PC-3 (cell line): ENCODE measurements at places on chromosomes 4 and X. TPM values are rescaled to one million over a fixed set of nuclear protein-coding genes. Genes with fewer than 3 reads are reported as not detected.

DNA sequence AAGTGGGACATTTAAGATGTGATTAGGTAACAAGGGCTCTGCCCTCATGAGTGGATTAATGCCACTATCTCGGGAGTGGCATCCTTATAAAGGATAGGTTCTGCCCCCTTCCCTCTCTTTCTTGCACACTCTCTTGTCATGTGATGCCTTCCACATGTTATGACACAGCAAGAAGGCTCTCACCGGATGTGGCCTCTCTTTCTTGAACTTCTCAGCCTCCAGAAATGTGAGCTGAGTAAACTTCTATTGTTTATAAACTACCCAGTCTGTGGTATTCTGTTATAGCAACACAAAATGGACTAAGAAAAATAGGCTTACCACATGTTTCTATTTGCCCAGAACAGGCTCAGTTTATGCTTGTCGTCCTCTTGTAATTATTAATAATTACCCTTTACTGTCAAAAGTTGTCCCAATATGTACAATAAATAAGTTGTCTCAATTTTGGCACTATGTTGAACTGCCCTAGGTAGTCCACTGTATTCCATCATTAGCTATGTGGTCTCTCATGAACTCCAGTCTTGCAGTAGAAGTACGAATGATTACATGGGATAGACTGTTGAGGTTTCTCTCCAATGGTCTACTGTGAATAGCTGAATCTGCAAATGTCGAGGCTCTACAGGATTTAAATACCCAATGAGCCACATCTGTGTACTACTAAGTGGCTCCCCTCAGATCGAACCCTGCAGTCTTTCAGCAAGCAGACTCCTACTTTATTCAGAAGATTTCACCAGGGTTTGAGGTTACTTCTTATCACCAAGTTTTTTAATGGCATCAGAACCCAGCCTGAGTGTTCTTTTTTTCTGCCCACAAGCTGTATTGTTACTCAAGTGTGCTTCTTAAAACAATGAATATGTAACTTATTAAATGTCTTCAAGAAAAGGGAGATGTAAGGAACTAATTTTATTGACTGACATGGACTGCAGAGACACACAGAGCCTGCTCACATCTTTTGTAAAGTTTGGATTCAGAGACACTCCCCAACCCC is 102.0 kb upstream of the LEF1 start:
- DNase-seq, result peak; percentile 27

DNA sequence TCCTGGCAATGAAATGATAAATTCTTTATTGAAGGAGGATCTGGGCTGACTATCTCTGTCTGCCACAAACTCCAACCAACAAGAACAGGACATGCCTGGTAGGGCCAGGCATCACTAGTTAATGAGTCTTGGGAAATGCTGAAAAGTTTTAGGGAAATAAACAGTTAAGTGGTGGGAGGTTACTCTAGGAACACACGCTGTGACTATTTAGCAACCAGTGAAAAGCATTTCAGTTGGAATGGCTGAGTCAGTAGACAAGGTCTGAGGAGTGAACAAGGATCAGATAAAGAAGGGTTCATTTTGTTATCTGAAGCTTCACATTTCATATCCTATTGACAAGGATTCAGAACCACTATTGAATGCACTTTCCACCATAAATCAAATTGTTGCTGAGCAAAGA is 394.9 kb upstream of the BOD1L1 start:
- DNase-seq, result no peak

GRCh38 chr4:83782591-83782990 is 246.7 kb downstream of the GPAT3 start:
- no peak for DNase-seq

DNA sequence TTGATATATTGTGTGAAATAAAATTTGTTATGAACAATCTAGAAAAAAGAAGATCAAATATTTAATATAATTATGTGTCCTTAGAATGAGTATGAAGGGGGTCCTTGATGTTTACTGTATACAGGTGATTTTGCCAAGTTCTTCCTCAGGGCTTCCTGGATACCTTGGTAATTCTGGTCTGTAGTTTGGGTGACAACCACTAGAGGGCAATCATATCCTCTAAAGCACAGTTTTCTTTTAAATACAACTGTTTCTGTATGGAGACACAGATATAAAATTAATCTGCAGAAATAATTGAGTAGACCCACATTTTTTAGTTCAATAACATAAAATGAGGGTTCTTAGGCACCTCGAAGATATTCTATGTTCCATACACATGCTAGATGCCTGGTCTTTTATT is 157.7 kb downstream of the SPANXN1 start:
- DNase-seq, result peak; percentile 62

- peak; percentile 76 for DNase-seq
Measured at GRCh38 chr4:102789317-102789717, 28.5 kb upstream of the MANBA start.

DNA sequence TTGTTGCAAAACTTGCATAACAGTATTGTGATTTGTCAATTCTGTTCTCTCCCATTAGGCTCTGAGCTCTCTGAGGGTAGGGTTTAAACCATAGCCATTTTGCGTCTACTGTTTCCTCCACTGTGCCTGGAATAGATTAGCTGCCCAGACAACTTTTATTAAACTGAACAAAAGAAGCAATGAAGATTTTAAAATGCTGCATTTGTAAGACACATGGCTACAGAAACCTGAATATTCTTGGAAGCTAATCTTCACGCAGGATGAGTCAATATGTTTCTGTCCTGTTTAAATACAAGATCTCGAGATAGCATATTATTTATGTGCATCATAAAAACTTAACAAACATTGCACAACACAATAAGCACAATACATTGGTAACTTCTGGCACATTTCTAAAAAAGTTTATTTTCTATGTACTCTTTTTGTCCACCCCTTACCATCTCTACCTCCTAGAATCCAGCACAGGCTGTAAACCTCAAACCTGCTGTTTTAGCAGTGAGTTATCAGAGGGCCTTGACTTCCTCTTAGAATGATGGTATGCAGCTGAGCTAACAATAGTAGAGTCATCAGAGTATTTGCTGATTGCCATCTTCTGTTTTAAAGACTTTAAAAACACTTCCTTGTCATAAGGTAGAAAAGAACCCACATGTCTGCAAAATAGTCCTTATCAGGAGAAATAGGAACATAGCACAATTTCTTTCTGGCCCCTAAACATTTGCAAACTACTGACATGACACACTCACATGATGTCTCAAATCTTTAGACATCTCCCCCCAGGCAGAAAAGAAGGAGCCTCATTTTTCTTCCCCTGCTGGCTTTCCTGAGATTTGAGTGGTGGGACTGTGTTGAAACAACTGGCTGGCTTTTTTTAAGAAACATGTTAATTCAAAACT is 10.6 kb upstream of the CCNG2 start:
- DNase-seq, result peak; percentile 77

GRCh38 chr4:146763560-146763959 is 124.9 kb downstream of the POU4F2 start:
- DNase-seq, result no peak

- peak; percentile 20 for DNase-seq
Measured at GRCh38 chr4:156898373-156899117, 73.1 kb downstream of the PDGFC start.

GRCh38 chr4:146486565-146486964 is 35.2 kb downstream of the SLC10A7 start:
- DNase-seq, result no peak

GRCh38 chr4:7721984-7722551 is 217.6 kb downstream of the AFAP1 start:
- DNase-seq, result peak; percentile 48

- DNase-seq, result no peak
Measured at GRCh38 chr4:93373893-93374860, 454.4 kb upstream of the ATOH1 start.

DNA sequence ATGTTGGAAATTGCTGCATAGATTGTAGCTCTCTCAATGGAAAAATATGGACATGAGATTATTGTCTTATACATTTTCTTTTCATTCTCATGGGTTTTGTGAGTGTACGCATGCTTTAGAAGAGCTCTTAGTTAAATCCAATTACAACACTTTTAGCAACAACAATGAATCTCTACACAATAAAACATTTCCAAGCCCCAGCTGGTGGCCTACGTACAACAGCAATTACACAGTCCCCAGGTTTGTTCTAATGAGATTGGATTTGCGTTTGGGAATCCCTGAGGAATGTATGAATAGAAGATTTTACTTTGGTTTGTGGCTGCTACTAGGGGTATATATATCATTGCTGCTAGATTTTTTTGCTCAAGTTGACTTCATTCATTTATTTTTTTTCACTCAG is 98.6 kb downstream of the FHDC1 start:
- no peak for DNase-seq

DNA sequence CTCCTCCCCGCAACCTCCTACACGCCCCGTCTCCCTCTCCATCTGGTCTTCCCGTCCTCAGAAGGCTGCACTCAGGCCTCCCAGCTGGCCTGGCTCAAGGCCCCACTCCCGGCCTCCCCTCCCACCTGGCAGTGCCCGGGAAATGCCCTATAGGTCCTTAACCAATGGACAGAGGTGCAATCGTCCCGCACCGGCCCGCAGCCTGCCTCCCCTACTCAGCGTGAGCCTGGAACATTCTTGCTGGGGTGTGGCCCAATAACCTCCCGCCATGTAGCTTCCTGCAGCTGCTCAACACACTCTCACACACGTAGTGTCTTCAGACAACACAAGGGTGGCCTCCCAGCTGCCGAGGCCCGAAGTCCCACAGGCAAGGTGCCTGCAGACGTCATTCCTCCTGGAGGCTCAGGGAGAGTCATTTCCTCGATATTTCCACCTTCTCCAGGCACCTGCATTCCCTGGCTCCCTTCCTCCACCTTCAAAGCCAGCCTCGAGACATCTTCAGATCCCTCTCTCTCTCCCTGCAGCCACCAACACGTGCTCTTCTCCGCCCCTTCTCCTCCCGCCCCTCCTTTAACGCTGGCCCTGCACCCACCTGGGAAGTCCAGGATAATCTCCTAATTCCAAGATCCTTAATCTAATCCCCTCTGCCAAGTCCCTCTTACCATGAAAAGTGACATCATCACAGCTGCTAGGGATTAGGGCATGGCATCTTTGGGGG is 56.2 kb downstream of the ADRA2C start:
- DNase-seq, result no peak

Gene TCEAL3
- 18.3 and 21.1 TPM in 2 replicates for total RNA-seq

Gene SCML1
- 11.2 and 13.0 TPM in 2 replicates for total RNA-seq

Gene WNK3
- total RNA-seq, result 0.06 and 0.33 TPM in 2 replicates

Gene ATP1B4
- not detected in 2 replicates for total RNA-seq

Gene PRSS12
- total RNA-seq, result 0.58 and 1.5 TPM in 2 replicates

Gene TLR10
- not detected in 2 replicates for total RNA-seq

Gene SYNPO2
- total RNA-seq, result 0.04 and 0.06 TPM in 2 replicates

Gene ATP8A1
- 3.9 and 5.3 TPM in 2 replicates for total RNA-seq
